ENCODE measurements at places on chromosomes 2 and 18.

GRCh38 chr2:24739354-24740025 is 53.7 kb downstream of the PTRHD1 start:
- no peak for DNase-seq

DNA sequence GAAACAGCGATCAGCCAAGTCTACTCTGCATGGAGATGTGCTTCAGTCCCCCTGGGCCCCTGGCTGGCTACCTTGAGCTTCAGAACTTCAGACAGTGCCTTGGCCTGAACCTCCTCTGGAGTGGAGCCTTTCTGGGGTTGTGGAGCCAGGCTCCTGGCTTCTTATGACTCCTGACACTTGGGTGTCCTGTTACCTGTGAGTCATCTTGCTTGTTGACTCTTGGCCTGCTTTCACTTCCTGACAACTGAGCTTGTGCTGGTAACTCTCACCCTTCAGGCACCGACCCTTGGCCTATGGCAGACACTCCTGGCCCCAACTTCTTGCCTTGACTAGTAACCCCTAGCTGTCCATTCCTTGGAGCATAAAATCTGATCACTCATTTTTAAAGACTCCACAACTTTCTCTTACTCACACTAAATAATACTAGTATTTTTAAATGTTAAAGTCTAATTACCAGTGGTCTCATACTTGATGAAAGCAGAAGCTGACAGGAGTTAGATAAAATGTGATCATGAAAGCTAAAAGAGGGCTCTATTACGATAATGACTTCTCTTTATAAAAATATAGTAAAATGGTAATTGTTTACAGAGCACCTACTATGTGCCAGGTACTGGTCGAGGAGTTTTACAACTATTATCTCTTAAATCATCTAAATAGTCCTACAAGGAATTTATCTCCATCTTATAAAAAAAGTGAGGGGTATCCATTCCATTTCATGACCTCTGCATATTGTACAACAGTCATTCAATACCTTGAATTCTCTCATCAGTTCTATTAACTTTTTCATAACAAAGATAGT is 46.3 kb upstream of the VIT start:
- DNase-seq = no peak

GRCh38 chr2:189854187-189854586 is 69.9 kb downstream of the PMS1 start:
- no peak for DNase-seq

GRCh38 chr2:130336877-130337734 is 5.6 kb upstream of the IMP4 start:
- DNase-seq = no peak

DNA sequence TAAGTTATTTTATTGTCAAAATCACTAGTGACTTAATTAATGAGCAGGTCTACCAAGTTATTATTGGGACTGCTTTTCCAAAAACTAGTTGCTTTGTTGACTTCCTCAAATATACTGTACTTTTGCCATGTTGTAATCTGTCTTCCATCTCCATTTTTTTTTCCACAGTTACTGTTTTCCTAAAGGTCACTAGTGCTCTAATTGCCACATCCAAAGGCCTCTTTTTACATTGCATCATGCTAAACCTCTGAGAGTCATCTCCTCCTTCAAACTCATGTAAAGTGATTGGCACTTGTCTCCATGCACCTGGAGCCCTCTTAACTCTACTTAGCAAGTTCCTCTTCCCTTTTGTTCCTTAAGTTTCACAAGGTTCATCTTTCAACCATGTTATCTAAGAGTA is 11.8 kb downstream of the PMAIP1 start:
- DNase-seq = no peak

GRCh38 chr2:12014088-12014960 is 267.9 kb downstream of the LPIN1 start:
- no peak for DNase-seq

GRCh38 chr2:160942476-160943142 is 217.6 kb upstream of the TANK start:
- DNase-seq = no peak

- no peak for DNase-seq
Measured at GRCh38 chr2:32838418-32838817, 108.3 kb upstream of the LTBP1 start.

- DNase-seq = no peak
Measured at GRCh38 chr2:24971286-24971535, 544 bp downstream of the DNAJC27 start.

DNA sequence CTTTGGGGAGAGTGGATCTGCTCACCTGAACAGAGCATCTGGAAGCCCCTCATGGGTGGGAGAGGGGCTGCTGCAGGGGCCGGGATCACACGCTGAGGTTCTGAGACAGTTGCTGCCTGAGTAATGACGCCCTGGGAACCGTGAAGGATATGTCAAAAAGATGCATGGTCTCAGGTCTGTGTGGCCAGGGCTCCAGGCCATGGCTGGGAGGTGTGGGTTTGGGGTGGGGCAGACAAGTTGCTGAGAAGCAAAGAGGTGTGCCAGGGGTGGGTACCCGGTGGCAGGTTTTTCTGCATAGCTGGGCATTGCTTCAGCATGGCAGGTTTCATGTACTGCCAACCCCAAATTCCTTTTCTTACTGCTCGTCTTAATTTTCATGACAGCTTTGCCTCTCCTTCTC is 133.5 kb downstream of the RPIA start:
- no peak for DNase-seq

DNA sequence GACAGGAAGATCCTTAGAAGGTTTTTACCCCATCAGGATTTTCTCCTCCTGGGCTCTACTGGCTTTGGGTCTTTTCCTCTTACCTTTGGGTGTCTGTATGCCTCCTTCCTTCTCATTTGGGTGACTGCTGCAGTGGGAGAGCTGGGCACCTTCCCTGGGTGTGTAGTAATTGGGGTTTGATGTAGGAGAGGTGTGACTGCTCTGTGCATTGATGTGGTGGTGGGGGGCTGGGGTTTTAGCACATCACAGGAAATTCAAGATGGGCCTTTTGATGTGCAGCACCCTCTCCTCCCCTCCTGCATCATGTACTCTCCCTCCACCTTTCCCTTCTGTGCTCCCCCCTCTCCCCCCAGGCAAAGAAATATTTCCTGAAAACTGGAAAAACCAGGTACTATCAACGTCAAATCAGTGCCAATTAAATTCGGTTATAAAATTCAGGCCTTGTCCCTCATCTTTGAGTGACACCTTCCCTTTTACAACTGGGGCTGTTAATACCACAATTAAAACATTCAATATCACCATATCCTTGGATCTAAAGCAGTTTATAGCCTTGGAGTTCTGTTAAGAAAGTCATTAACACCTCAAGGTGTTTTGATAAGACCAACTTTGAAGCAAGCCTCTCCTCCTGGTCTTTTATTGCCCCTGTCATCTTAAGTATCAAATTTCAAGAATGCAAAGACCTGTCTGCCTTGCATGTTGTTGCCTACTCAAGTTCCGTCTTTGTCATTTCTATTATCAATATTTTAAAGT is 23.3 kb downstream of the EDAR start:
- DNase-seq = no peak

GRCh38 chr18:25469489-25469888 is 117.5 kb upstream of the ZNF521 start:
- DNase-seq = no peak

DNA sequence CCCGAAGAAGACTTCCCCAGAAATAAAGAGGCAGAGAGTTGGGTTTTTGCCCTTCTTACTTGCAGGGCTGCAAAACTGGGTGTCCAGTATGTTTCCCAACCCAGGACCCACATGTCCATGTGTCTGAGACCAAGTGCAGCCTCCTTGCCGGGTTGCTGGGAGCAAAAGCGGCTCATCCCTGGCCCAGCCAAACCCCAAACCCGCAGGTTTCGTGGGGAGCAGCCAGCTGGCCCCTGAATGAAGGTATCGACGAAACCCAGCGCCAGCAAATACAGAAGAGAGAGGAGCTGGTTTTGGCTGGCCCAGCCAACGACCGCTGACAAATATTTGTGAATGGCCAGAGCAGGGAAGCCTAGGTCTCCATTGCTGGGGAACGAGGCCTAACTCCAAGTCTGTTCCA is 197.1 kb downstream of the SMAD7 start:
- DNase-seq = no peak

- no peak for DNase-seq
Measured at GRCh38 chr2:18976168-18976961, 382.1 kb downstream of the OSR1 start.

DNA sequence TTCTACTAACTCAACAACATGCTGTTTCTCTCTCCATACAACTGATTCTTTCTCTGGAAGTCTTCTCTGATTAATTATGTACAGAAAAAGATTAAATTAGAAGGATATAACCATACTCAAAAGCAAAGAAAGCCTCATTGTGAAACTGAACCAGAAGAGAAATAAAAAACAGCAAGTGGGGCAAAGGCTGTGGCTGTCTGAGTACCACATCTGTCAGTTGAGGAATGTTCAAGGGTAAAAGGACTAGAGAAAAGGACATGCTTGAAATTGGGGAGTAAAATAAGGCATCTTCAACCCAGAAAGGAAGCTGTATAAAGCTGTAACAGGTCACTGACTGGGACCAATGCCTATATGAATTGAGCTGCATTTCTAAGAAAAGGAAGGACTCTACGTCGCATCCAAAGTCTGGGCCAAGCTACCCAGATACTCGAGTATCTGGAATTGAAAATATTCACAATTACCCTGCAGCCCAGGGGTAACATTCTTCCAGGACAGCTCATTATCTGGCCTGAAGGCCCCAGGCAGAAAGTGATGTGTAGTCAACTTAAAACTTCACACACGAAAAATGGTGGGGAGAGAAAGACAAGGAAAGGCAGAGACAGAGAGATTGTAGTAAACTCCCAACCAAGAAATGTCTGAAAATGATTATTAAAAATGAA is 356.0 kb upstream of the GALNT5 start:
- no peak for DNase-seq

GRCh38 chr2:22753476-22753875 is 631.5 kb upstream of the KLHL29 start:
- DNase-seq = peak; percentile 18

GRCh38 chr2:203484266-203485112 is 50.6 kb downstream of the RAPH1 start:
- DNase-seq = no peak

DNA sequence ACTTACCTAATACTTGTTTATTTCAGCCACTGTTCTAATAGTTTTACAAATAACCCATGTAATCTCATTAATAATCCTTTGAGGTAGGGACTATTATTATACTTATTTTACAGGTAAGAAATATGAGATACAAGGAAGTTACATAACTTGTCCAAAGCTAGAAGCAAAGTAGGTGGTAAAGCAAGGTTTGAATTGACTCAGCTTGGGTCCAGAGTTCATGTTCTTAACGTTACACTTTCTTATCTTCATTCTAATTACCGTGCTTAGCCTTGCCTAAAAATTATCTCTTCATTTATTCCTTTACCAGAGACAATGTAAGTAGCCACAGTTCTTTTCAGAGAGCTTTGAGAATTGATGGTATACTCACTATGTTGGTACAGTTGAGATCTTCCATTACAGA is 743.6 kb downstream of the KCNJ3 start:
- no peak for DNase-seq

DNA sequence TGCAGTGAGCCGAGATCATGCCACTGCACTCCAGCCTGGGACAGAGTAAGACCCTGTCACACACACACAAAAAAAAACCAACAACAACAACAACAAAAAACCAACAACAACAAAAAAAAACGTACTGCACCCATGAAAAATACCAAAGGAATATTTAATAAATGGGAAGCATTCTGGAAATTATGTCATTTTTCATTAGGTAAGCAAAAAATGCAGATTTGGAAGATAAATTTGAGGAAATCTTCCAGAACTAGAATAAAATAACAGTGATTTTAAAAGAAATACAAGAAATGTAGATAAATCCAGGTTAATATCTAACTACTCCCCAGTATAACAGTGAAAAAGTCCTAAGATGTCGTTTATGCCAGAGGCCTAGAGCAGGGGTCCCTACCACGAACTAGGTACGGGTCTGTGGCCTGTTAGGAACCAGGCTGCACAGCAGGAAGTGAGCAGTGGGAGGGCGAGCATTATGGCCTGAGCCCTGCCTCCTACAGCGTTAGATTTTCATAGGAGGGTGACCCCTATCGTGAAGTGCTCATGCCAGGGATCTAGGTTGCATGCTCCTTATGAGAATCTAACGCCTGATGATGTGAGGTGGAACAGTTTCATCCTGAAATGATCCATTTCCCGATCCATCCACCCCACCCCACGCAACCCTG is 21.5 kb downstream of the FAM161A start:
- no peak for DNase-seq

DNA sequence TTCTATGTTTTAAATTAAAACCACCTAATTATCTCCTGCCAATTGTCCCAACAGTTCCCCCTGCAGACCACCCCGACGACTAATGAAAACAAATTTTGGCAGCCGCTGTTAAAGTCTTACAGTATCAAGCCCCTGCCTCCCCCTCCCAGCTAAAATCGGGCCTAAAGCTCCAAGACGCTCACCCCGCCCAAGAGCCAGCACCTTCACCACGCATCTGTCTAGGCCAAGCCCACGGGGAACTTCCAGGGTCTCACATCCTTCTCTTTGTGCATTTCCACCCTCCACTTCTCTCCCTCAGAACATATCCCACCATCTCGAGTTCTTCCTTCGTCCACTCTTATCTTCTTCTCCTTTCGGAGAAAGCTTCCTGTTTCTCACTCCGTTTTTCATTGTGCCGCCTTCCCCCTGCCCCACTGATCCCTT is 445 bp downstream of the PRPF40A start:
- DNase-seq = no peak

GRCh38 chr2:135052997-135053474 is 944 bp downstream of the RAB3GAP1 start:
- DNase-seq = no peak

DNA sequence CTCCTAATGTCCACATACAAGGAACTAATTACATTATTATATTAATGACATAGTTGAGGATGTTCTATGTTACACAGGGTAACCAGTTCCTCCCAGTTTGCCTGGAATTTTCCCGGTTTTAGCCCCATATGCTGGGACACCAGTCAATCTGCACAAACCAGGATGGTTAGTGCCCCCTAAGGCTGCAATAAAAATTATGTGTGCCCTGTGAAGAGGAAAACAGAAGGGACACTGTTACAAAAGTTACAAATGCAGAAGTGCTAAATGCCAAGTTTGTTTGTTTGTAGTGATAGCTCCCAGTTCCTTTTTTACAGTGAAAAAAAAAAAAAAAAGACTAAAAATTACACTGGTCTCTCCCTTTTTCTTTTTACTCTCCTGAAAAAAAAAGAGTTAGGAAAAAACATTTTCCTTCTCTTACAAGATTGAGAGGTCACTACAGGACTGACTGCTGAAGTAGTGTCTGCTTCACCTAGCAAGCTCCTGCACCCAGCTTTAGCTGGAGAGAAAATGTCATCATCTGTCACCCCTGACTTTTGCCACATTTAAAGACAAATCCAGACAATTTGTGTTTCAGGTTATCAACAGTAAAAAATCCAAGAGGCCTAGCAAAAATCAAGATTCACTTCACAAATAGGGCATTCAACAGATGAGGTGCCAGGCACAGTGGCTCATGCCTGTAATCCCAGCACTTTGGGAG is 3.2 kb downstream of the ANKRD44 start:
- DNase-seq = no peak

- no peak for DNase-seq
Measured at GRCh38 chr2:199572571-199572970, 114.8 kb upstream of the SATB2 start.

- DNase-seq = no peak
Measured at GRCh38 chr2:30315391-30316063, 84.2 kb downstream of the LBH start.
